Stimulated activated CD4-positive, alpha-beta T cell treated with anti-CD3 and anti-CD28 coated beads, Interleukin-4, amount 100 ng/mL, for 24 hours (primary cell): ENCODE measurements at places on chromosomes 5 and 9.

DNA sequence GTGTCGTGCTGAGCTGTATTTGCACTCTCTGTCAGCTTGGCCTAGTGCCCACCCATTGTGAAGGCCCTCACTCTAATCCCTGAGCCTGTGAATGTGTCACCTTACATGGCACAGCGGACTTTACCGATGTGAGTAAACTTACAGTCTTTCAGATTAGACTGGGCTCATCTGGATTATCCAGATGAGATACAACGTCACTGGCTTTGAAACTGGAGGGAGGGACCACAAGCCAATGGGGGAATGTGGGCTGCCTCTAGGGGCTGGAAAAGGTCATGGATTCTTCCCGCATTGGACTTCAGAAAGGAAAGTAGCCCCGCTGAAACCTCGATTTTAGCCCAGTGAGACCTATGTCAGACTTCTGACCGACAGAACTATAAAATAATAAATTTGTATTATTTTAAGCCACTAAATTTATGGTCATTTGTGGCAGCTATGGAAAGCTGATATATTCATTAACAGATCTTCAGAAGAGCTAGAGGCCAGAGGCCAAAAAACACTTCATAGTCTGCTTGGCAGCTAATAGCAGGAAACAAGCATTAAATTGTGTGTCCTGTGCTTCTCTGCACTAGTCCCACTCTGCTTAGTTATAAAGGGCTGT is 139.0 kb upstream of the GAS1 start:
- no peak for DNase-seq

GRCh38 chr5:148060881-148061280 is 2.9 kb upstream of the SPINK5 start:
- no peak for DNase-seq

DNA sequence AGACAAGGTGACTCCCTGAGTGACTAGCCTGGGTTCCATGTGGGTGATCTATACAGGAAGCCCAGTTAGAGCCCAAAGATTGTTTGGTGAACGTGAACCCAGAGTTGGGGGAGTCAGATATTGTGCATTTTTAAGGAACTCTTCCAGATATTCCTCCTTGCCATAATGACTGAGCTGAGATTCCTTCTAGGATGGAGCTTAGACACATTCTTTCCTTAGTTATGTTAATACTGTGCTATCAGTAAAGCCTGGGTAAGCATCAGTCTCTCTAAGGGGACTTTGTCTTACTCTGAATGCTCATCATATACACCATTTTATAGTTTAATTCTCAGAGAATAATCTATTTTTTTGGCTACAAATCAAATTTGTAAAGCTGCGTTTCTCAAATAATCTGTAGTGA is 68.1 kb downstream of the FOXB2 start:
- DNase-seq = no peak

DNA sequence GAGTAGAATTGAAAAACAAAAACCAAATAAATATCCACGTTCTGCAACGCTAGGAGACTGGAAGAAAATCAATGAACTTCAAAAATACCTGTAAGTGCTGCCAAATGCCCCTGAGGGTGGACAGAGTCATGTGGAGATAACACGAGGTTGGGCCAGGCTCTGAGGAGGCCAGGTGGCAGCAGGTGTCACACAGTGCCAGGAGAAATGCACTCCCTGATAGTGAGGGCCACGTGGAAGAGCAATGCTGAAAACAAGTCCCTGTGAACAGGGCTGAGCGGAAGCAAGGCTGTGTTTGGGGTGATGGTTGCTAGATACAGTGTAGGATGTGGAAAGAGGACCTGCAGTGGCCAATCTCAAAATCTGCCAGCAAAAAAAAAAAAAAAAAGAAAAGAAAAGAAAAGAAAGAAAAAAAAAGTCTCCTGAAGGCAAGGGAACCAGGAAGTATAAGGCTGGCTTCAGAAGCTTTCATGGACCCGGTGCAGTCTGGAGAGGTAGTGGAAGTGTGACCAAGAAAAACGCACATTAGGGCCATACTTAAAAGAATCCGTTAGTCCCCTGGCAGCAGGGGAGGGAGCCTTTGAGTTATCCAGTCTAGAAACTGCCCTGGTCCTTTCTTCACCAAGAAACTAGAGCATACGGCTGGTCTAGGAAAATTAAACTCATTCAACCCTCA is 16.8 kb downstream of the C1QTNF3 start:
- DNase-seq = no peak

DNA sequence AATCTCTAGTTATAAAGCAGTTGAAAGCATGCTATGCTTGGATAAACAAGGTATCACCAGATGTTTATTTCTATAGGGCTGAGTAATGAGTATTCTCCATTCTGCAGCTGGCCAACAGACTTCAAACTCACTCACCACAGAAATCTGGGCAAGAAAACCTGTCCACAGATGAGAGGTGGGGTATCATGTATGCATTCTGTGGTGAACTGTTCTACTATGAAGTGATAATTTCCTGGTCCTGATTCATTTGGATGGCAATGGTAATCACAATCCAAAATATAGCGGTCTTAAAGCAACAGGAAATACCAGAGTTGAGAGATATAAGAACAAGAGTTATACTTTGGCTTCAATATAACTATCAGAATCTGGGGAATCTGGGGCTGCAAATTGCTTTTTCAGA is 65.9 kb upstream of the EFNA5 start:
- DNase-seq = no peak

GRCh38 chr9:93910196-93910595 is 45.0 kb downstream of the BARX1 start:
- DNase-seq = no peak

- no peak for DNase-seq
These were observed 48.4 kb upstream of the EFNA5 start for GRCh38 chr5:107719034-107719606.

DNA sequence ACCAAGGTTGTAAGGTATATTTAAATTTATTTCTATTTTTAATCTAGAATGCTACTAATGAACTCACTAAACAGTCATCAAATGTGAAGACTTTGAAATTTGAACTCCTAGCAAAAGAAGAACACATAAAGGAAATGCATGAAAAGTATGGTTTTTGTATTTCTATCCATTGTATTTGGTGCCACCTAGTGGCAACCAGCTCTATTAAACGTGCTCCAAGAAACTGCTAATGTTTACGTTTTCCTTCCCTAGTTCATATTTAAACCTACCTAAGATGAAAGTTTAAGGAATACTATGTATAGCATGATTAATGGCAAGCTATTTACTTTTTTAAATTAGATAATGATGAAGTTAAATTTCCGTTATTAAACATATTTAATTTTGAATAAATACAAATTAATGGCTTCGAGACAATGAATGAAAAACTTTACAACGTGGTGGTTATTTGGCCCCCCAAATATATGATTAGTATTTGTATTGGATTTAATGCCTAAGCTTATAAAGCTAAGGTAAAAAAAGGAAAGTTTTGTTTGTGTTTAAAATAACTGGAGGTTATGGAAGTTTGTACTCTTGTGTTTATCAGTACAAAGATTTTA is 115.9 kb upstream of the SH3GL2 start:
- peak; percentile 10 for DNase-seq

- DNase-seq = no peak
These were observed 667 bp downstream of the FBXO10 start for GRCh38 chr9:37575511-37575914.

GRCh38 chr5:10984021-10984715 is 223.1 kb upstream of the DAP start:
- no peak for DNase-seq

GRCh38 chr5:79107020-79107796 is 4.4 kb upstream of the BHMT start:
- DNase-seq = no peak

- no peak for DNase-seq
These were observed 23.0 kb upstream of the ZNF366 start for GRCh38 chr5:72530196-72530595.

DNA sequence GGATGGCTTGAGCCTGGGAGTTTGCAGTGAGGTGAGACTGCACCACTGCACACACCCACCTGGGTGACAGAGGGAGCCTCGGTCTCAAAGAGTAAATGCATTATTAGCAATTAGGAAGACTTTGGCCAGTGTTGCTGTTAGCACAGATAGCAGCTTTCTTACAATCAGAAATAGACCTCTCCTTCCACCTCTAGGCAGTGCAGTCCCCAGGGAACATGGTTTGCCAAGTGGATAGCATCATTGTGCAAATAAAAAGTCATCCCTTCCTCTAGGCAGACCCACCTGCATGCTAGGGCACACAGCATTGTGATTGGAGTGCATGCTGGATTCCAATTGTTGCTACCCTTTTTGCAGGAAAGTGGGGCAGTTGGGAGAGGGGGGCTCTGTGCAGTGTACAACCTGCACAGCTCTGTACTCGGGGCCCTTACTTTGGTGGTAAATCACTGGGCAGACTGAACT is 77.9 kb upstream of the KLF9 start:
- no peak for DNase-seq

DNA sequence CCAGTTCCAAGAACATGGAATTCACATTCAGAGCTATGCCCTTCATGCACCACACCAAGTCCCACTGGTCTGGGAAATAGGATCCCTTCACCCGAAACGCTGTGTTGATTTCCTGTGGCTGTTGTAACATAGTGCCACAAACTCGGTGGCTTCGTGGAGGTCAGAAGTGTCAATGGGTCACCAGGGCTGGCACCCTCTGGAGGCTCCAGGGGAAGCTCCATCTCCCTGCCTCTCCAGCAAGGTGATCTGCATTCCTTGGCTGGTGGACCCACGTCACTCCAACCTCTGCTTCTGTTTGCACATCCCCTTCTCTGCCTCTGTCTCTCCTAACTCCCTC is 28.9 kb upstream of the ALDH1B1 start:
- no peak for DNase-seq

GRCh38 chr5:5383461-5383860 is 39.0 kb upstream of the ICE1 start:
- DNase-seq = no peak

- DNase-seq = no peak
These were observed 291.7 kb downstream of the TRPM3 start for GRCh38 chr9:70829591-70830265.

DNA sequence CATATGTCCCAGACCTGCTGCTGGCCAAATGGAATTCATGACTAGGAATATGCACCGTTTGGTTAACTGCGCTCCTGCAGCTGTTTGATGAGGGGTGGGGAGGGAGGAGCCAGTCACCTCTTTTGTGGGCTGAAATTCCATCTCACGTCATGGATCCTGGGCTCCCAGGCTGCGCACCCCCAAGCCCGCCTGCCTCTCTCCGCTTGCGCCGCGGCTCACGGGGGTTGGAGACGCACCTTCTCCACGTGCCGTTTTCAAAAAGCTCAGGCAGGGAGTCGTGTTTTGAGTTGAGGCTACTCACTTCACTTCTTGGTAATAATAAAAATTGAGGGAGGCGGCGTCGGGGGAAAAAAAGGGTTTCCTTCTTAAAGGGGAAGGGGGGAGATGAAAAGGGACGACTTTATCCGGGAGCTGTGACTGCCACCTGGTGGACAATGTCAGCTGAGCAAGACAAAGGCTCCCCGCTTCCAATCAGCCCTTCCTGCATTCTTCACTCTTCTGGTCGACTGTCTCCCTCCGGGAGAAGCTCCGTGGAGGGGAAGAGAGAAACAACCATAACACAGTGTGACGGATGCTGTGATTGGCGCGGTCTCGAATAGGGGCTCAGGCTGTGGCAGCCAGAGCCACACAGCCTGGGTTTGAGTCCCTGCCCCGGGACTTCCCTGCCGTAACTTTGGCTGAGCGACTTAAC is 15.9 kb upstream of the C5orf47 start:
- DNase-seq = peak; percentile 83

DNA sequence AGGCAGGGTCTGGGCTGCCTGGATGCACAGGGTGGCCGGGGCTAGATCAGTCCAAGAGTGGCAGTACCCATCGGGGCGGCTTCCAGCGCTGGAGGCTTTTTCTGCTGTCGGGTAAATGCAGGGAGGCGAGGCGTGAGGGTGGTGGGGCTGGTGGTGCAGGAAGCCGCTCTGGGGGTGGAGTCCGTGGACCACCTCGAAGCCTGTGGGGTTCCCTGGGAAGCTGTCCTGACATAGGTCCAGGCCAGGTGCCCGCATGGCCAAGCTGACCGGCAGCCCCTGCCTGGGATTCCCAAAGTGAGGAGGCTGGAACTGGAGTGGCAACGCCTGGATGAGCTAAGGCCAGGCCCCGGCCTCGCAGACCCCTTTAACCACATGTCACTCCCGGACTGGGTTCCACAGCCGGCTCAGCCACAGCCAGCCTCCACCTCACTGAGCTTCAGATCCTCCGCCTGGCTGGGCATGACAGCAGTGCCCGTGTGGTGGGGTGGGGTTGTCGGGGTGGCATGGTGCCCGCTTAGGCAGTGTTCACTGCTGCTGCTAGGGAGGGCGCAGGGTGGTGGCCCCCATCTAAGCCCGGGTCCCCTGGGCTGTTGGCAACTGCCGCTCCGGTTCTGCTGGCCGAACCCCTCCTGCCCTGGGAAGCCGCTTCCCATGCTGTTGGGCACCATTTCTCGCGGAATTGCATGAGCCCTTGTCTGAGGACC is 1.4 kb upstream of the QRFP start:
- no peak for DNase-seq

DNA sequence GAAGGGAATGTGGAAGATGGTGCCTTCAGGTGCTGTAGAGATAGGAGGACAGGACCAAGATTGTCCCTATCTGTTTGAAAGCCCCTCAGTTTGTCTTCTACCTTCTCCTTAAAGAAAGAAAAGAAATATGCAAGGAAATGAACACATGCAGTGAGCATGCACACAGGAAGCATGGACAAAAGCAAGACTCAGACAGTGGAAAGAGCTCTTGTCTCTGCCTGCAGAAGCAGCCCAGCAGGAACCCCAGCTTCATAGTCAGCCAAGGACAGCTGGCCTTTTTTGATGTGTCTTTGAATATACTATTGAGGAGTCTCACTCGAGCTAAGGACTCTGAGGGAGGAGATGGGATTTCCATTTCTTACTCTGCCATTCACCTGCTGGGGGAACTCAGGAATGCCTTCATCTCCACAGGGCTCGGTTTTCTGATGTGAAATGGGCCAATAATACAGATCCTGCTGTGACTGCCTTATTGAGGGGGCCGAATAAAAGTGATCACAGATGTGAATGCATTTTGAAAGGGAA is 132.5 kb upstream of the ADRA1B start:
- no peak for DNase-seq

DNA sequence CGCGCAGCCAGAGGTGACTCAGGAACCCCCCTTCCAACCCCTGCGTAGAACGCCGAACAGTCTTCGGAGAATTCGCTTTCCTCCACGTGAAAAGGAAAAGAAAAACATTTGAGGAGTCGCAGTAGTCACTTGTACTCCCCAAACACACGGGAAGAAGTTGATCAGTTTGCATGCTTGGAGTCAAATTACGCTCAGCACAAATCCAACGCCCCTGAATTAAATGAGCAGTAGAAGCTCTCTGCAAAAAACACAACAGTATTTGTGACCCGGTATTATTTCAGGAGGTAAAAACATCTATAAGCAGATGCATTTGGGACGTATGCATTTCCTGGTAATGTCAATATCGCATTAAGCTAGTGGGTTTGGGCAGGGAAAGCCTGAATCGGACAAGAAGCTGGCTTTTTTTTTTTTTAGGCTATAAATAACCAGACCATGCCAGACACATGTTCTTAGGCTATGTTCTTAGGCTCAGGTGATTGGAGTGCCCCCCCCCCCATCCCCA is 854 bp upstream of the ARL15 start:
- DNase-seq = no peak
